Adrenal gland (tissue), 19 donors: ENCODE measurements at places on chromosomes 13 and 19. TPM values are rescaled to one million over a fixed set of nuclear protein-coding genes. Genes with fewer than 3 reads are reported as not detected.

The DCLK1 gene
- 3.3 TPM for polyA plus RNA-seq

The P2RY11 gene
- 13.0 TPM for polyA plus RNA-seq

The WASF3 gene
- polyA plus RNA-seq, result 40.9 TPM

The RNU6-9 gene
- polyA plus RNA-seq, result not detected

The KLK3 gene
- polyA plus RNA-seq, result 1.3 TPM

The SPTBN4 gene
- 46.7 TPM for polyA plus RNA-seq

The SYNGR4 gene
- polyA plus RNA-seq, result not detected

The WDR88 gene
- polyA plus RNA-seq, result 0.03 TPM

The SLAIN1 gene
- polyA plus RNA-seq, result 5.5 TPM

The ATP11A gene
- polyA plus RNA-seq, result 6.0 TPM

The TMEM147 gene
- polyA plus RNA-seq, result 86.5 TPM

The CEACAM21 gene
- 1.2 TPM for polyA plus RNA-seq

The RNF113B gene
- not detected for polyA plus RNA-seq

The SRRM5 gene
- 1.2 TPM for polyA plus RNA-seq

The KANK3 gene
- polyA plus RNA-seq, result 0.38 TPM

The URAD gene
- polyA plus RNA-seq, result not detected

The CEACAM16 gene
- polyA plus RNA-seq, result 0.57 TPM

The APC2 gene
- polyA plus RNA-seq, result 0.71 TPM

The GDF15 gene
- 2.6 TPM for polyA plus RNA-seq

The C13orf42 gene
- not detected for polyA plus RNA-seq
